ENCODE measurements at places on chromosomes 16 and 17.
A peak's percentile ranks its signal among the peaks of the same experiment; 100 is the strongest.

DNA sequence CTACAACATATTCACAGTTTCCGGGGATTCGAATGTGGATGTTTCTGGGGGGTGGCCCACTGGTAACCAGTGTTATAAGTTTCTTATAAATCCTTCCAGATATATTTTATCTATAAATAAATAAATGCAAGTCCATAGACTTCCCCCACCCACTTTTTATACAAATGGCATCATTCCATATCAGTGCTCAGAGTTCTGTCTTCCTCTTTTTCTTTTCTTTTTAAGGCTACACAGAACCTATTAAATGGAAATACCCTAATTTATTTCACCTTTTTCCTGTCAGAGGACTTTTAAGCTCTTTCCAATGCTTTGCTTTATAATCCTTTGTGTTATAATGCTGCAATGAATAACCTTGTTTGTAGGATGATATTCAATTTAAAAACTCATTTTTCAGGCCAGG is 3.8 kb downstream of the LGALS9 start:
- DNase-seq = no peak

- DNase-seq = peak; percentile 57
Observed at GRCh38 chr17:7579834-7580603, 581 bp downstream of the CD68 start.

DNA sequence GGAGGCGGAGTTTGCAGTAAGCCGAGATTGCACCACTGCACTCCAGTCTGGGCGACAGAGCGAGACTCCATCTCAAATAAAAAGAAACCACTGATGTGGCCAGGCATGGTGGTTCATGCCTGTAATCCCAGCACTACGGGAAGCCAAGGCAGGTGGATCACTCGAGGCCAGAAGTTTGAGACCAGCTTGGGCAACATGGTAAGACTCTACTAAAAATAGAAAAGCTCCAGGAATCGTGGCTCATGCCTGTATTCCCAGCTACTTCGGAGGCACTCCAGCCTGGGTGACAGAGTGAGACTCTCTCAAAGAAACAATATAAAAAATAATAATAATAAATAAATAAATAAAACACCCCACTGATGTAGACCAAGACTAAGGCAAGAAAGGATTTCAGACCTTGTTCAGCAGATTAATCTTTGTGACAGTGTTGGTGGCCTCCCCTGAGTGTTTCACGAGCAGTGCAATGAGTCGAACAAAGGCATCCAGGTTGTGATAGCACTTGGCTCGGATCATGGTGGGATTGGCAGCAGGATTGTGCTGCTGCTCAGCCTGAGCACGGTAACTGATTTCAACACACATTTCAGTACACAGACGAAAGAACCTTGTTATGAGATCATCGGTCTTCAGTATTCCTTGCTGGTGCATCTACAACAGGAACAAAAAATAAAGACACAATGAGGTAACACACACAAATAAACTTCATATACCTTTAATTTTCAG is 18.6 kb downstream of the SETD6 start:
- DNase-seq = no peak

DNA sequence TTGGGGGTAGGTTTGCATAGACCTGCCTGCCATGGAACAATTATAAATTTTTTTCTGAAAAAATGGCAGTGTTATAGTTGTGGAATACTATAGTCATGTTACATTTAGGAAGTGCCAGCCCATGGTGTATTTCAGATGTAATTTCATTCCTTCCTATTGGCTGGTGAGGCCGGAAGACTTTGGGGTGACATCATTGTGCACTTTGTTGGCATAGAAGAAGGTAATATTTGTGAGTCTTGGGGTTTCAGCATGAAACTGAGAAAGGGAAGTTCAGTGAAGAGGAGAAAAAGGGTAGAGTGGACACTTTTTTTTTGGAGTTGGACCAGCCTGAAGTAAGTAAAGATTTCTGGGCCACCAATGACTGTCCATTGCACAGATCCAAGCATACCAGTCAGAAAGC is 16.0 kb upstream of the HEATR6 start:
- no peak for DNase-seq

GRCh38 chr16:23330583-23331249 is 28.6 kb downstream of the SCNN1B start:
- no peak for DNase-seq

DNA sequence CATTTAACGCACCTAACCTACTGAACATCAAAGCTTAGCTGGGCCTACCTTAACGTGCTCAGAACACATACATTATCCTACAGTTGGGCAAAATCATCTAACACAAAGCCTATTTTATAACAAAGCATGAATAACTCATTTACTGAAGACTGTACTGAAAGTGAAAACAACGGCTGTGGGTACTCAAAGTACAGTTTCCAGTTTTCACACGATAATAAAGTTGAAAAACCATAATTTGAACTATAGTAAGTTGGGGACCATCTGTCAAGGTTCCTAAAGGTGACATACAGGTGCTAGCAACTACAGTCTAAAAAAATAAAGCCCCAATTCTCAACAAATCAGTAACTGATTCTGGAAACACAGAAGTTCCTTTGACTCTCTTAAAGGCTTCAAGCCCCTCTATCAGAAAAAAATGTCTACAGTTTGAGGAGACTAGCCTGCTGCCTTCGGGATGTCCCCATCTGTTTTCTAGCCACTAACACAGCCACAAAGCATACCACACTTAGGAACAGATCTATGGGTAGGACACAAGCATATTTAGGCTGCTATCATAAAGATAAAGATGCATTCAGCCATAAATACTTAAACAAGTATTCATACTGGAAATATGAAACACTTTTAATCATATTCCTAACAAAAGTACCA is 71.3 kb downstream of the KANSL1 start:
- no peak for DNase-seq

DNA sequence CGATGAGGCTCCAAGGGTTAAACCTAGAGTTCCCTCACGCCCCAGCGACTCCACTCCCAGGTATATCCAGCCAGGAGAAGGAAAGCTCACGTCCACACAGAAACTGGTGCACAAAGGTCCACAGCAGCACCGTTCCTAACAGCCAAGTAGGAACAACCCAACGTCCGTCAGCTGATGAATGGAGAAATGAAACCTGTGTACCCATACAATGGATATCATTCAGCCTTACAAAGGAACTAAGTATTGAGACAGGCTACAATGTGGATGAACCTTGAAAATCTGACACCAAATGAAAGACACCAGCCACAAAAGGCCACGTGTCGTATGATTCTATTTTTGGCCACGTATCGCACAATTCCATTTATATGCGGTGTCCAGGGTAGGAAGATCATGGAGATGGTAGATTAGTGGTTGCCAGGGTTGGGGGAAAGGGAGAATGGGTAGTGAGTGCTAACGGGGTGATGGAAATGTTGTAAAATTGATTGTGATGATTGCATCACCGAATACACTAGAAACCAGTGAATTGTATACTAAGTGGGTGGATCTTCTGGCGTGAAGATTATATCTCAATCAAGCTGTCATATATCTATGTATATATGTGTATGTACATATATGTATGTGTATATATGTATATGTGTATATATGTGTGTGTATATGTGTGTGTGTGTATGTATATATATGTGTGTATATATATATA is 30.1 kb downstream of the NLRC3 start:
- DNase-seq = no peak

- DNase-seq = no peak
Observed at GRCh38 chr17:28493460-28493859, 12.7 kb upstream of the FOXN1 start.

DNA sequence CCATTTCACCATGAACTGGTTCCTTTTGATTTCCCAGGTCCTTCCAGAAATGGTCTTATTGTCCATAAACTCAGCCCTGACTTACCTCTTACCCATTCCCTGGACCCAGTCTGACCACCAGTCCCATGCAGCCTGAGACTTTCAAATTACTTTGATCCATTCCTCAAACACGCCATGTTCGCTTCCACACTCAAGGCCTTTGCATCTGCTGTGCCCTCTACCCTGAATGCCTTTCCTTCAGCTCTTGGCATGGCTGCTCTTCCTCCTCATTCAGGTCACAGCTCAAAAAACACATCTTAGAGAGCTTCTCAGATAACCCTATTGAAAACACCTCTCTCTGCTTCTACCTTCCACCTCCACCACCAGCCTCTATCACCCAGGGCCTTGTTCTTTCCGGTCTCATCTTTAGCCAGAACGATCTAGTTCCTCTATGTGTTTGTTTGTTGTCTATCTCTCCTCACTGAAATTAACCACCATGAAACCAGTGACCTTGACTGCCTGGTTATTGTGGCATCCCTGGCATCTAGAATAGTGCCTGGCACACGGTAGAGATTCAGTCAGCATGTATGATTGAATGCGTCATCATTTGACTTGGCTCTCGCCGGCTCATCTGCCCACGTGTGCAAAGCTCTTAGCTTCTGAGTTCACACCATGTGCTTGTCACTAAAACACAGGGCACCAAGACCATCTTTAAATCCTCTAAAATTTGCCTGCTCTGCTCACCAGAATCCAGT is 12.8 kb downstream of the CRYM start:
- DNase-seq = no peak

GRCh38 chr17:40602445-40603443 is 37.5 kb upstream of the CCR7 start:
- DNase-seq = peak; percentile 80

DNA sequence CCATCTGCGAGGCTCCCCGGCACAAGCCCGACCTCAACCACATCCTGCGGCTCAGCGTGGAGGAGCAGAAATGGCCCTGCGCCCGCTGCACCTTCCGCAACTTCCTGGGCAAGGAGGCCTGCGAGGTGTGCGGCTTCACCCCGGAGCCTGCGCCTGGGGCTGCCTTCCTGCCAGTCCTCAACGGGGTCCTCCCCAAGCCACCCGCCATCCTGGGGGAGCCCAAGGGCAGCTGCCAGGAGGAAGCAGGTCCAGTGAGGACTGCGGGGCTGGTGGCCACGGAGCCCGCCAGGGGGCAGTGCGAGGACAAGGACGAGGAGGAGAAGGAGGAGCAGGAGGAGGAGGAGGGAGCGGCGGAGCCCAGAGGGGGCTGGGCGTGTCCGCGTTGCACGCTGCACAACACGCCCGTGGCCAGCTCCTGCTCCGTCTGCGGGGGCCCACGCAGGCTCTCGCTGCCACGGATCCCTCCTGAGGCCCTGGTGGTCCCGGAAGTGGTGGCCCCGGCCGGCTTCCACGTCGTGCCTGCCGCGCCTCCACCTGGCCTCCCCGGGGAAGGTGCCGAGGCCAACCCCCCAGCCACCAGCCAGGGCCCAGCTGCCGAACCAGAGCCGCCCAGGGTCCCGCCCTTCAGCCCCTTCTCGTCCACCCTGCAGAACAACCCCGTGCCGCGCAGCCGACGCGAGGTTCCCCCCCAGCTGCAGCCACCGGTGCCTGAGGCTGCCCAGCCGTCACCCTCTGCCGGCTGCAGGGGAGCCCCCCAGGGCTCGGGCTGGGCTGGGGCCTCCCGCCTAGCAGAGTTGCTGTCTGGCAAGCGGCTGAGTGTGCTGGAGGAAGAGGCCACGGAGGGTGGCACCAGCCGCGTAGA is 13.1 kb upstream of the PRR35 start:
- no peak for DNase-seq

DNA sequence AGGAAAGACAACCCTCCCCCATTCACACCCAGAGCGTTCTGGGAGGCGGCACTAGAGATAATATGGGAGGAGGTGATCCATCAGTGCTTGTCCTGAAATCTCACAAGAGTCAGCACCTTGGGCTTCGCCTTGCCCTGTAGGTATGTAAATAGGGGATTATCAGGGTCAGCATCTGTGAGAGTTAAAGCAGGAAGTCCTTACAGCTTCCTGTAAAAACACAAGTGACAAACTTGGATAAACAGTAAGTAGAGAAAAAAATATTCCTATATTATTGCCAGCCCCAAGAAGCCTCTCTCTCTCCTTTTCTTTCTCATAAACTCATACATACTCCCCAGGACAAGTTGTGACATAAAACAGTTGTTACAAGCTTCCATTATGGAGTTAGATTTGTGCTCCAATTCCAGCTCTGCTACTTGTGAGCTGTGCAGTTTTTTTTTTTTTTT is 187.7 kb downstream of the MAF start:
- no peak for DNase-seq

DNA sequence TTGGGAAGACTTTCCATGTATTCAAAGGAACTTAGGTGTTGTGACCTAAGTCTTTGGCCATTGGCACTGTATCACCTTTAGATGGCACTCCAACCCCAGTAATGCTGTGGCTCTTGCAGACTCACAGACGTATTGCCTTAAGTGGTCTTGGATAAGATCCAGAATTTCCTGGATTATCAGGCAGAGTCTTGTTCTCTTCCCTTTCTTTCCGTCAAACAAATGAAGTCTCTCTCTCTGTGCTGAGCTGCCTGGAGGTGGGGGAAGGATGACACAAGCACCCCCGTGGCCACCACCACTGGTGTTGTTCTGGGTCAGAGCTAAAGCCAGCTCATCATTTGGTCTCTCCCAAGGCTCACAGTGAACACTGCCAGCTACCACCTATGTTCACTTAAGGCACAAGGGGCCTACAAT is 789.9 kb upstream of the KIF2B start:
- DNase-seq = no peak

GRCh38 chr16:13940397-13940933 is 20.5 kb downstream of the ERCC4 start:
- DNase-seq = no peak

- no peak for DNase-seq
Observed at GRCh38 chr16:24976061-24976779, 38.9 kb downstream of the ARHGAP17 start.

- peak; percentile 3 for DNase-seq
Observed at GRCh38 chr17:28871056-28871579, 16.3 kb downstream of the ERAL1 start.

GRCh38 chr16:81151648-81152310 is 55.6 kb upstream of the GCSH start:
- DNase-seq = no peak

GRCh38 chr17:43709210-43709609 is 47.5 kb upstream of the MEOX1 start:
- DNase-seq = no peak

GRCh38 chr17:57577751-57578607 is 167.1 kb downstream of the CCDC182 start:
- DNase-seq = no peak

DNA sequence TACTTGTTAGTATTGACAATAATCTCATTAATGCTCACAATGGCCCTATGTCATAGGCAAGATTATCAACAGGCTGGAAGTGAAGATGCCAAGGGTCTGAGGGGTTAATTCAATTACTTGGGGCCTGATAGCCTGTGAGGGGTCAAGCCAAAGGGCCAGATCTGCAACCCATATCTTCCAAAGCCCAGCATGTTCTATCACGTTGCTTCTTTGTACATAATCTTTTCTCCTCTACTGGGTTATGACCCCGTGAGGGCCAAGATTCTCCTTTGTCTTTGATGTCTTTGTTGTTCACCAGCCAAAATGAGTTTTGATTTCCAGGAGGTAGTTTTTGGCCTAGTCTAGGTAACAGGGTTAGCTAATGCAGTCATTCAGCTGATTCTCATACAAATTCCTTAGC is 347.2 kb downstream of the UTP18 start:
- DNase-seq = no peak

- no peak for DNase-seq
Observed at GRCh38 chr16:28089992-28090365, 26.5 kb upstream of the GSG1L start.

DNA sequence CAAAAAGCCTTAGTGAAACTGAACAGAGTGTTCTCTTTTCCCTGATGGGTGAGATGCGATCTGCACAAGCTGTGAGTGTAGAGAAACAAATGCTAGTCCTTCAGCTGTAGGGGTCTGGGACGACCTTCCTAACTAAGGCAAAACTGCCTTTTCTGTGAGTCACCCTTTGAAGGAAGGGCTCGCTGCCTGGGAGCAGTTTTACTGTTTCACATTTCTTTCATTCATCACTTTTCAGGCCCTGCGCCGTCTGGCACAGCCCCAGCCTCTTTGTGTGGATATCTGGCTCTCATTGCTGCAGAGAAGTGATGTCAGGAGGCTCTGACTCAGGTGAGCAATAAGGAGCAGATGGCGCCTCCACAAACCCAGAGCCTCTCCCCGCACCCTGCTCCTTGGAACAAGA is 57.4 kb downstream of the HS3ST3A1 start:
- DNase-seq = no peak
